Muscle of arm (tissue), 14 donors: ENCODE measurements at places on chromosomes 16 and 17. TPM values are rescaled to one million over a fixed set of nuclear protein-coding genes. Genes with fewer than 3 reads are reported as not detected.
A peak's percentile ranks its signal among the peaks of the same experiment; 100 is the strongest.

DNA sequence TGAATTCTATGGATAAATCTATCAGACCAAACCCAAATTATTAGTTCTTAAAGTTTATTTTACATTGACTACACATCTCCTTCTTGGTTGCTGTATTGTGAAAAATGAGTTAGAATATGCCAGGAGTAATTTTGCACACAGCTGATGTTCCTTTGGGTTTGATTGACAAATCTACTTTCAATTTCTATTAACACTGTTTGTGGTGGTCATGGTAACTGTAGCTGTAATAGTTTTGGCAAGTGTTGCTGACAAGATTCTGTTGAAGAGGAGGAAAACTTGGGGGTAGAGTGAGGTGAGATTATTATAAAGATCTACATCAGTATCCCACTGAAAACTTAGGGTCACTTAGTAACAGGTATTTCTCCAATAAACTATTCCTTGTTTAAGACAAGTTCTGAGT is 30.3 kb downstream of the MRTFB start:
- DNase-seq: no peak

- no peak for DNase-seq
These were observed 330.1 kb downstream of the CNTNAP4 start for GRCh38 chr16:76607317-76607716.

RNF222 gene
- not detected for polyA plus RNA-seq

DNA sequence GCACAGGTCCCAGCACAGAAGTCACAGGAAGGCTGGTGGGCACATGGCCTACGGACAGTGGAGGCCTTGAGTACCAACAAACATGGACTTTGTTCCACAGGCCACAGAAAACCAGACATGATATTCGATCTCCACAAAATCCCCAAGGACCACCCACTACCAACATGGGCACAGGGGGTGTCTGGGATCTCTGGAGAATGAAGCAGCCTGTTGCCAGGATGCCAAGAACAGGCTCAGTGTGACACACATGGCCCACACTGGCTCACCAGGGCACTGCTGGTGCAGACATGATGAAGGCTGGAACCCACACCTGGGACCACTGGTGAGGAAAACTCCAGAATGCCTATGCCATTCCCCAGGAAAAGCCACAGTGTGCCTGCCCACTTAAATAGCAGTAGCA is 120.2 kb downstream of the C16orf78 start:
- DNase-seq: no peak

GRCh38 chr17:38705803-38706504 is 881 bp downstream of the MLLT6 start:
- no peak for DNase-seq

ATP2A1 gene
- 597 TPM for polyA plus RNA-seq

NUP85 gene
- polyA plus RNA-seq: 66.3 TPM

DNA sequence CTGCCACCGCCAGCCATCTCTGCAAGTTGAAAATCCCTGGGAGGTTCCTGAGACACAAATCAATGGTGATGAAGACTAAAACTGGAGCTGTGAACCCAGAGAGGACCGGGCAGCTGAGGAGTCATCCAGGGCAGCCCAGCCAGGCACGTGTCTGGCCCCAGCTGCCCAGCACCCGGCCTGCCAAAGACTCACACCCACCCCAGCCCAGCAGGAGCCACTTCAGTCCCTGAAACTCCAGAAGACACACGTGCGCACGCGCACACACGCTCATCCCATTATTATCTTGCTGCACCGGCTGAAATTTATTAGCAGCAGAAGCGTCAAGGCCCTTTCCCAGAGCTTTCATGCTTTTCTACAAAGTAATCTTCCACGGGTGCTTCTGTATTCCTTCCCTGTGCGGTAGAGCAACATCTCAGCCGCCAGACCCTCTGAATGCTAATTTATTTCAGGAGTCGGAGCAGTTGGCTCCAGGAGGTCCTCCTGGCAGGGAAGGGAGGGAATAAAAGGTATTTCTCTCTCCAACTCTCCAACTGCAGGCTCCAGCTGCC is 59.8 kb upstream of the RBFOX3 start:
- no peak for DNase-seq

DNA sequence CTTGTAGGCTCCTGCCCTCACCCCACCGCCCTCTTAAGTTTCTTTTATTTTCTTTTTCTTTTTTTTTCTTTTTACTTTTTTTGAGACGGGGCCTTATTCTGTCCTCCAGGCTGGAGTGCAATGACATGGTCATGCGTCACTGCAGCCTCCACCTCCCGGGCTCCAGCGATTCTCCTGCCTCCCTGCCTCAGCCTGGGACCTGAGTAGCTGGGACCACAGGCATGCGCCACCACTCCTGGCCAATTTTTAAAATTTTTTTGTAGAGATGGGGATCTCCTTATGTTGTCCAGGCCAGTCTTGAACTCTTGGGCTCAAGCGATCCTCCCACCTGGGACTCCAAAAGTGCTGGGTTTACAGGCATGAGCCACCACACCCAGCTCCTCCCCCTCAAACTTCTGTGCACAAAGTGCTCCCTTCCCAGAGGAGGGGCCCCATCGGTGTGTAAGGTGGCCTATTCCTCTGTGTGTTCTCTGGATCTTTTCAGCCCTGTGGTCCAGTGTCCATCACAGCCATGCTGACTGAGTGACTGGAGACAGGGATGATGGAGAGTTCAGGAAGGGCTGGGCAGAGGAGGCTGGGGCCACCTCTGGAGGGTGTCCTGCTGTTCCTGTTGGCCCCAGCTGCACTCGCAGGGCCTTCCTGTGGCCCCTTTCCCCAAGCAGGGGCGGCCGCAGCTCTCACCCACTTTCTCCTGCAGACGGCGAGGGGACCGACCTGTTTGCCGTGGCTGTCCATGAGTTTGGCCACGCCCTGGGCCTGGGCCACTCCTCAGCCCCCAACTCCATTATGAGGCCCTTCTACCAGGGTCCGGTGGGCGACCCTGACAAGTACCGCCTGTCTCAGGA is 8.9 kb upstream of the IL32 start:
- DNase-seq: no peak

DNA sequence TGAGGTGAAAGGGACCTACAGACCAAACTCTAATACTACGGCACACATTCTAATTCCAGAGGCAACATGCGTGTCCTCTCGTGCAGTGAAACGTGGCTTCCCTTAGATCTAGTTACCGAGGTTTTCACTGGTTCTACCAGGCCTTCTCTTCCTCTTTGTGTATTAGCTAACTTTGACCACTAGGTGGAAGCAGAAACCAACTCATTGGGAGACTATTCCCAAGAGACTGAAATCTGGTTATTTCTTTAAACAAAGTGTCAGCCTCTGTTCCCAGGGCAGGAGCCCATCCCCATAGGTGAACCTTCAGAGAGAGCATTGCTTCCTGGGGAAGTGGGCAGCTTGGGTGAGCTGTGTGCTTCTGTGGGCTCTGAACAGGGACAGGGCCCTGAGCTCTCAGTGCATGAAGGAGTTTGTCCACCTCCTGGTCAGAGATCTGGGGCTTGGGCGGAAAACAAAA is 19.7 kb upstream of the RCVRN start:
- peak; percentile 75 for DNase-seq

DNA sequence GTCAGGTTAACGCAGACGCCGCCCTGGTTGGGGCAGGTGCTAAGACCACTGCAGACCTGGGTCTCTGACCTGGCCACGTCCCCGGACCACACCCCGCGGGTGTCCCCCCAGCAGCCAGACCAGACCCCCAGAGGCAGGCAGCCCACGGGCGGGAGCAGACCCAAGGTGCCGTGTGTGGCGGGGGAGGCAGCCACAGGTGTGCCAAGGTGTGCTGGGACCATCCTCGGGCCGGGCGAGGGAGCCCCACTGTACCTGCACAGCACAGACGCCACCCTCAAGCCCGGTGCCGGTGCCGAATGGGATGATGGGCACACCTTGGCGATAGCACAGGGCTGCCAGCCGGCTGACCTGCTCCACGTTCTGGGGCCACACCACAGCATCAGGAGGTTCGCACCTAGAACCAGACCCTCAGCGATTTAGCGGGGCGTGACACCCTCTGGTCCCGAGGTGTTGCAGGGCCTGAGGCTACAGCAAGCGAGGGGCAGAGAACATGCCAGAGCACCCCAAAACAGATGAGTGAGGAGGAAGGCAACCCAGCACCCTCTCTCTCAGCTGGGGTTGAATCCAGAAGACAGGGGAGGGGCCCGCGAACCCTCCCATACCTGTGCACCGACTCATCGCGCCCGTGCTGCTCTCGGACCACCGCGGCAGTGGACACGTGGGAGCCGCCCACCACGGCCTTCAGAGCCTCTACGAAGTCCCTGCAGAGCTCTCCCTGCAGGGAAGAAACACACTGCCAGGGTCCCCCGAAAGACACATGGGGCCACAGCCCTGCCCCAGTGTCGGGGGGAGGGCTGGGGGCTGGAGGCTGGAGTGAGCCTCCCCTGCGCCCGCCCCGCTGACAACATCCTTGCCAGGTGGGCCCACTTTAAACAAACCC is 1.4 kb downstream of the LDHD start:
- DNase-seq: no peak

GRAP gene
- polyA plus RNA-seq: 5.0 TPM
